ENCODE measurements at places on chromosomes 7 and 10. TPM values are rescaled to one million over a fixed set of nuclear protein-coding genes. Genes with fewer than 3 reads are reported as not detected.

Gene ANKRD22
- total RNA-seq, result not detected

Gene UNCX
- not detected for total RNA-seq

Gene OR2A12
- total RNA-seq, result not detected

Gene ACSM6
- total RNA-seq, result not detected

Gene LRRD1
- total RNA-seq, result 0.33 TPM

Gene DPYSL4
- total RNA-seq, result 70.0 TPM

Gene AKR1C8
- not detected for total RNA-seq

Gene ANK3
- total RNA-seq, result 204 TPM

GRCh38 chr10:120503689-120504088 lies 46.7 kb downstream of the PLPP4 start:
- H3K4me1 ChIP-seq, result no peaks in the 10 kb centered on the region
- H3K27ac ChIP-seq, result no peak overlapping the region
- no peak for DNase-seq
- no peaks in the 10 kb centered on the region for H3K27me3 ChIP-seq

DNA sequence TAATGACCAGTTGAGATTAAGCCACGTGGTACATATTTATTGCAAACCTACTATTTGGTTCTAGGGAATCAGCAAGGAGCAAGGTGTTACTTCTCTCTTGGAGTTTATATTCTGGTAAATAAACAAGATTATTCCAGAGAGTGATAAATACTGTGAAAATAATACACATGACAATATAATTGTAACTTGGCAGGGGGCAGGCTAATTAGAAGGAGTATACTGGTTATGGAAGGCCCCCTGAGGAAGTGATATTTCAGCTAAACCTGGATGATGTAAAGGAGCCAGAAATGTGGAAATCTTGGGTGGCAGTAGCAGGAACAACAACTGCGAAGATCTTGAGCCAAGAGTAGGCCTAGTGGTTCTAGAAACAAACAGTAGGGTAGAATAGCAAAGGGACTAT lies 111.8 kb downstream of the SDK1 start:
- no peak overlapping the region for H3K27ac ChIP-seq
- H3K36me3 ChIP-seq, result no peaks in the 10 kb centered on the region
- no peak for DNase-seq
- H3K4me3 ChIP-seq, result no peak overlapping the region

DNA sequence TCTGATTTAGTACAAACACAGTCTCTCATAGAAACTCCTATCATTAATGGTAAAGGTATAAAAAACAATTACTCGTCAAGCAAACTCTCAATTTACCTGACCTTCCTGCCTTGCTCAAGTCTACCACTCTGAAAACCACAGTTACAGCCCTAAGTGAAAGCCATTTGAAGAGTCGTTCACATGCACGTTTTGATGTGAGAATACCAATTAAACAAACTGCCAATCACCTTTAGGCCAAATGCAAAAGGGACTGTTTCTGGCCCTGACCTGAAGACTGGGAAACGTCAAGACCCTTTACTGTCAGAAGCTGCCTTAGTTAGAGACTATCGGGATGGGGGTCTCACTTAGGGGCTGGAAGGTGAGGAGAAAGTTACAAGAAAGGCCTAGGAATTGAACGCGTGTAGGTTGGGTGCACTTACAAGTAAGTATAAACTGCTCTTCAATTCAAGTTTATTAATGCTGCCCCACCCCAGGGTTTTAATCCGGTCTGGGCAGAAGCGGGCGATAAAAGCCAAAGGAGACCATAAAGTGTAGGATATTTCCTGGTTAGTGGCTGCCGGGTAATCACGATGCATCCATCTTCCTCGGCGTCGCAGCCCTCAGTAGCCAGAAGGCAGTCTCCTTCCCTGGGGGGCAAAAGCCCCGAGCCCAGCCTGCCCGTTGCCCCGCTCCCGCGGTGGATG lies 935 bp downstream of the TM9SF3 start:
- DNase-seq, result no peak
- H3K27ac ChIP-seq, result peak overlapping the region; percentile 100
- H3K27me3 ChIP-seq, result no peaks in the 10 kb centered on the region
- H3K36me3 ChIP-seq, result no peaks in the 10 kb centered on the region
- H3K4me3 ChIP-seq, result peak overlapping the region; percentile 96

GRCh38 chr7:32591938-32592337 lies 96.6 kb downstream of the AVL9 start:
- no peak overlapping the region for H3K4me3 ChIP-seq
- peaks cover 26% of the 10 kb centered on the region for H3K4me1 ChIP-seq
- H3K27me3 ChIP-seq, result no peaks in the 10 kb centered on the region
- no peak overlapping the region for H3K27ac ChIP-seq
- no peak for DNase-seq

DNA sequence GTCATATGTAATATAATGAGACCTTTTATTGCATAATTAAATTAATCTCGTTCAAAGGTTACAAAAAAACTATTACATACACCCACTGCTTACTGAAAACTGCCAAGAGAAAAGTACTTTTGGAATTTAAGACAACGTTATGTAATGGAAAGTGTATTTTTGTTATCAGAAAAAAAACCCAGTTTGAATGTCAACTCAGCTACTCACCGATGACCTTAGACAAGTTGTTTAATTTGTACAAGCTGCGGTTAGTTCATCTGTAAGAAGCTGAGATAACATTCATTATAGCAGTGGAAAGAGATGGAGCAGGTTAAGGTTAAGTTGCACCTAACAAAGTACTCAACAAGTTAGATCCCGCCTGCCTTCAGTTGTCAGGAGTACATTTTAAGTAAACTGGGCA lies 1.1 kb downstream of the PSMA2 start:
- no peak overlapping the region for H3K27ac ChIP-seq
- no peaks in the 10 kb centered on the region for H3K27me3 ChIP-seq
- H3K4me3 ChIP-seq, result peak overlapping the region; percentile 72
- DNase-seq, result no peak

DNA sequence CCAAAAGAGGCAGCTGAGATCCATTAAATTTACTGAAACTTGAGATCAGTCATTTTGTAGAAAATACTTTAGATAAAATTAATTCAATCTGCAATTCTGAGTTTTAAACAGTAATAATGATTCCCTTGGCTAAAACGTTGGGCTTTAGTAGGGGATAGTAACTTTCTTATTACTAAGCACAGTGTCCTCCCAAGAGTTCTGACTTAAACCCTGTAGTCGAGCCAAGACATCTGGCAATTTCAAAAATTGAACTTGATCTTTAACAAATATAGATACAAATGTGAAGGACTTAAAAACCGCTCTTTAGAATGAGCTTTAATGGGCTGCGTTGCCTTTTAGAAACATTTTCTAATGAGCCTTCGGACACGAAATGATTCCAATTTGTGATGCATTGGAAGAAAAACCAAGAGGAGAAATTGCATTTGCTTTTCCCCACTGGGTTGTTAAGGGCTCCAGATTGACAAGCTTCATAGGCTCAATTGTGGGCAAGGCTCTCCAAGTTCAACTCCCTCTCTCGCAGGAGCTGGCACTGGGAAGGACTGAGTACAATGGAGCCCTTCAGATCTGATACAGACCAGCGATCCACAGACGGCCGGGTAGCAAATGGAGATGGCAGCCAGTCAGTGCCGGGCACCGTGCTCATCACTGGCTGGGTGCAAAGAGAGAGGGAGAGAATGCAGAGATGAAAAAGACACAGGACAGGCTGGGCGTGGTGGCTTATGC lies 921.3 kb upstream of the AUTS2 start:
- no peak overlapping the region for H3K4me3 ChIP-seq
- no peak for DNase-seq
- H3K36me3 ChIP-seq, result no peaks in the 10 kb centered on the region
- H3K27me3 ChIP-seq, result no peaks in the 10 kb centered on the region

GRCh38 chr7:22726907-22727713 lies at the start of gene IL6:
Gene IL6 (plus strand): TSS chr7:22727200. CDS start chr7:22727263, 63 bp downstream.
- H3K4me3 ChIP-seq, result peak within 1 kb of the TSS; percentile 31
- peak within 1 kb of the TSS; percentile 83 for H3K27ac ChIP-seq
- peak; percentile 91 for DNase-seq
- peaks cover 42% of the 10 kb centered on the region for H3K4me1 ChIP-seq
- no peaks in the 10 kb centered on the region for H3K27me3 ChIP-seq

DNA sequence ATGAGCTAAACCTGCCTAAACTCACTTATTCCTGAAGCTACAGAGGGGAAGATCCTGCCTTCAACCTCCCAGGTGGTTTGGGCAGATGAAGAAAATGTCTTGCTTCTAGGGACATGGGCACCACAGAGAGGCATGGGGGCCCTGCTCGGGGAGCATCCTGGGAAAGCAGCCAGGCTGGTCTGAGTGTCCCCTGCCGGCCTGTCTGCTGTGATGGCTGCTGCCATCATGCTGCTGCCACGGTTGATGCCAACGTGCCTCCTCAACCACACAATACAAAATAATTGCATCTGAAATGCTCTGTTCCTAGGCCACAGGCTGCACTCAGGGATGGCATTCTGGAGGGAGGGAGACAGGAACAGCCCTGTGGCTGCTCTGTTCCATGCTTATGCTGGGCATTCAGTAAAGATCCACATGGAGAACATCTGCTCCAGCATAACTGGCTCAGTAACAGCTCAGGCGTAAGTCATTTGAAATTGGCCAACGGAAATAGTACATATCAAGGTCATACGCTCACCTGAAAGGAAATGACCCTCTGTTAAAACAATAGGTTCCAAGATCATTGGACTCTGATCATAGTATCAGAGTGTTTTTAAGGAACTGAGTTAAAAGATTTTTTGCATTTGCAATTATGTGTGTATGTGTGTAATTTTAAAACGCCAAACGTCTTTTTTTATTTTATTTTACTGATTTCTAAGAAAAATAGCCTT lies 299.0 kb downstream of the TNS3 start:
- no peaks in the 10 kb centered on the region for H3K27me3 ChIP-seq
- peaks cover 52% of the 10 kb centered on the region for H3K36me3 ChIP-seq
- H3K4me3 ChIP-seq, result no peak overlapping the region
- no peak overlapping the region for H3K27ac ChIP-seq

DNA sequence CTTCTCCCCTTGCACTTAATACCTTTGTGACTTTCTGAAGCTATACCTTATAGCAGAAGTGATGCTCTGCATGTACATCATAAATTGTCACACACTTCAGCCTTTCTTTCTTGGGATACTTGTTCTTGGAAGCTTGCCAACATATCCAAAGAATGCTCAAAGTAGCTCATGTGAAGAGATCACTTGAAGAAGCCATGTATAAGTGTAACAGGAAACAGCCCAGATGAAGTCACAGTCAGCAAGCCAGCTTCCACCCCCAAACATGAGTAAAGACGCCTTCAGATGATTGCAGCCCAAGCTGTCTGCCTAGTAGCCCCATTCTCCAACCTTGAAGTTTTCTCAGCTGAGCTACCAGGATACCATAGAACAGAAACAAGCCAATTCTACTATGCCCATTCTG lies 50.9 kb downstream of the DGKB start:
- H3K27me3 ChIP-seq, result no peaks in the 10 kb centered on the region
- H3K27ac ChIP-seq, result no peak overlapping the region
- H3K4me1 ChIP-seq, result no peaks in the 10 kb centered on the region
- DNase-seq, result no peak
- no peaks in the 10 kb centered on the region for H3K36me3 ChIP-seq

- no peaks in the 10 kb centered on the region for H3K27me3 ChIP-seq
- no peaks in the 10 kb centered on the region for H3K4me1 ChIP-seq
- H3K4me3 ChIP-seq, result no peak overlapping the region
- H3K36me3 ChIP-seq, result no peaks in the 10 kb centered on the region
- H3K27ac ChIP-seq, result no peak overlapping the region
- DNase-seq, result no peak
These were observed 98.2 kb downstream of the CALN1 start for GRCh38 chr7:72313906-72314305.

All from heart left ventricle (tissue), 16 donors.